ENCODE measurements at places on chromosomes 11 and 22. TPM values are rescaled to one million over a fixed set of nuclear protein-coding genes. Genes with fewer than 3 reads are reported as not detected.

GRCh38 chr11:47413908-47414684 is 5.7 kb downstream of the SLC39A13 start:
- peak; percentile 76 for DNase-seq
- H3K4me1 ChIP-seq: peaks cover 42% of the 10 kb centered on the region
- H3K36me3 ChIP-seq: no peaks in the 10 kb centered on the region
- H3K27me3 ChIP-seq: no peaks in the 10 kb centered on the region
- no peak overlapping the region for H3K4me3 ChIP-seq
- peak overlapping the region; percentile 87 for H3K27ac ChIP-seq

HTR3A gene
- 0.14 TPM for total RNA-seq

DNA sequence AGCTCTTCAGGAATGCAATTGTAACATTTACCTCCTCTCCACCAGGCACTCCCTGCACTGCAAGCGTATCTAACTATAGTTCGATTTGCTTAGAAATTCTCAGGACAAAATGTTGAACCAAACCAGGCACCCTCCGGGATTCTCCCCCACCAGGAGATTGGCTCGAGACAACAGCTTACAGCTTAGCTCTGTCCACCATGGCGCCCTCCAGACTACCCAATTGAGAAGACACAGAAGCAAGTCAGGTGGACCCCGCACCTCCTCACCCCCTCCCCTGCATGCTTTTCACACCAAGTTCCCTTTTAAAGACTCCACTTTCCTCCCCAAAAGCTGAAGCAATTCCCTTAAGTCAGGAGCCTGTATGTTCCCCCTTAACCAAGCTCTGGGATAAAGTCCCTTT is 34.7 kb upstream of the RFPL3 start:
- H3K27ac ChIP-seq: no peak overlapping the region
- no peaks in the 10 kb centered on the region for H3K4me1 ChIP-seq
- no peak for DNase-seq
- H3K36me3 ChIP-seq: no peaks in the 10 kb centered on the region
- H3K4me3 ChIP-seq: no peak overlapping the region
- H3K27me3 ChIP-seq: no peaks in the 10 kb centered on the region

- H3K4me3 ChIP-seq: no peak overlapping the region
- no peak overlapping the region for H3K27ac ChIP-seq
- no peak for DNase-seq
- no peaks in the 10 kb centered on the region for H3K27me3 ChIP-seq
- no peaks in the 10 kb centered on the region for H3K4me1 ChIP-seq
- no peaks in the 10 kb centered on the region for H3K36me3 ChIP-seq
Measured at GRCh38 chr11:81839016-81839415, 894.6 kb downstream of the FAM181B start.

- H3K27me3 ChIP-seq: no peaks in the 10 kb centered on the region
- no peak for DNase-seq
- no peak overlapping the region for H3K4me3 ChIP-seq
- H3K36me3 ChIP-seq: no peaks in the 10 kb centered on the region
- H3K27ac ChIP-seq: no peak overlapping the region
Measured at GRCh38 chr11:42473106-42473505, 838.7 kb upstream of the API5 start.

- H3K27ac ChIP-seq: no peak overlapping the region
- no peak for DNase-seq
- H3K4me3 ChIP-seq: no peak overlapping the region
- H3K4me1 ChIP-seq: no peaks in the 10 kb centered on the region
- no peaks in the 10 kb centered on the region for H3K27me3 ChIP-seq
Measured at GRCh38 chr11:78069465-78069864, 5.8 kb downstream of the THRSP start.

- no peaks in the 10 kb centered on the region for H3K36me3 ChIP-seq
- no peaks in the 10 kb centered on the region for H3K4me1 ChIP-seq
- H3K27ac ChIP-seq: no peak overlapping the region
- H3K27me3 ChIP-seq: no peaks in the 10 kb centered on the region
- no peak overlapping the region for H3K4me3 ChIP-seq
Measured at GRCh38 chr22:29105468-29105867, 32.6 kb downstream of the KREMEN1 start.

- H3K4me1 ChIP-seq: no peaks in the 10 kb centered on the region
- no peaks in the 10 kb centered on the region for H3K27me3 ChIP-seq
- no peak overlapping the region for H3K27ac ChIP-seq
- no peak overlapping the region for H3K4me3 ChIP-seq
Measured at GRCh38 chr22:17114173-17114897, 6.8 kb downstream of the TMEM121B start.

DNA sequence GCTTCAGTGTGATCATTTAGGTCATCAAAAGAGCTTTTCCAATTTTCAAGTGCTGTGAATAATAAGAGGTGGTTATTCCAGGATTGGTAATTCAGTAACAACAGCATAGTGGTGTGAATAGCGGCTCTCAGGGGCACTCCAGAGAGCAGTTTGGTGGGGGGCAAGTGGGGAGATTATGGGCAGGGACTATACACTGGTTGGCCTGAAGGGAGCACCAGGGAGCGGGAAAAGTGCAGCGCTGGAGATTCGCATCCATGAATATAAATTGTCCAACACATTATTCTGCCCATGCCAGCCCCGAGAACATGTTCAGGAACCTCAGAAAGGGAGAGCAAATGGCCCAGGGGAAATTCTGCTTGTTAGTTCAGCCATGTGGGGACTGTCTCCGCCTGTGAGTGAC is 37.9 kb downstream of the OR6Q1 start:
- H3K36me3 ChIP-seq: no peaks in the 10 kb centered on the region
- H3K27ac ChIP-seq: no peak overlapping the region
- H3K27me3 ChIP-seq: no peaks in the 10 kb centered on the region
- DNase-seq: no peak
- H3K4me1 ChIP-seq: no peaks in the 10 kb centered on the region

SHISAL1 gene
- 4.7 TPM for total RNA-seq

PLCB3 gene
- total RNA-seq: 39.5 TPM

ART5 gene
- 1.7 TPM for total RNA-seq

BIRC3 gene
- total RNA-seq: 102 TPM

DNA sequence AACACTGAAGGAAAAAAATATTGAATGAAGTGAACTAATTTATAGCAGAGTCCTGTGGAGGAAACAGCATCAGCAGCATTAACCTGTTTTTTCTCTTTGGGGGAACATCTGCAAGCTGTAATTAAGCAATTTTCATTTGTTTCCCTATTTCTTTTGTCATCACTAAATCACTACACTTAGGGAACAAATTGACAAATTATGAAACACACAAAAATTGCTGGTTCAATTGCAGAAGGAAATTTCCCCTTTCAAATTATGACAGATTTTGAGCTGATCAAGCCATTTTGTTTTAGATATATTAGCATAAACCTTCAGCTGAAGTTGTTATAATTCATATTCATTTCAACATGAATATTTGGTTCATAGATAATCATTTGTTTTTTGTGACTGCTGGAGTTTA is 22.2 kb upstream of the RAG2 start:
- H3K4me1 ChIP-seq: no peaks in the 10 kb centered on the region
- no peak for DNase-seq
- H3K27ac ChIP-seq: no peak overlapping the region
- H3K27me3 ChIP-seq: no peaks in the 10 kb centered on the region

DNA sequence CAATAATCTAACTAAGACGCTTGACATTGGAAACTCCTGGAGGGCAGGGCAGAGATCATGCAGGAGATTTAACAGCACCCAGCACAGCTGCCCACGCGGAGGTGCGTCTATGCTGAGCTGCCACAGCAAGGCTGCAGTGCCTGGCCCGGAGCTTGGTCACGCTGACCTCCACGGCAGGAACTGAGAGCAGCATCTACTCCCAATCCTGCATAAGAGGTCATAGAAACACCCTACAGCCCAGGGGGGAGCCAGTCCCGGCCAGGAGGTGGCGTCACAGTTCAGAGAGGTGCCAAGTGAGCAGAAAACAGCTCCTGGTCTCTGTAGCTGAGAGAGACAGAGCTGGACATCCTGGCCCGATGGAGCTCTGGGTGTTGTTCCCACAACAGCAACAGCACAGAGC is 121.1 kb upstream of the TMEM45B start:
- H3K4me3 ChIP-seq: no peak overlapping the region
- no peaks in the 10 kb centered on the region for H3K27me3 ChIP-seq
- no peak overlapping the region for H3K27ac ChIP-seq
- no peak for DNase-seq
- no peaks in the 10 kb centered on the region for H3K4me1 ChIP-seq

DNA sequence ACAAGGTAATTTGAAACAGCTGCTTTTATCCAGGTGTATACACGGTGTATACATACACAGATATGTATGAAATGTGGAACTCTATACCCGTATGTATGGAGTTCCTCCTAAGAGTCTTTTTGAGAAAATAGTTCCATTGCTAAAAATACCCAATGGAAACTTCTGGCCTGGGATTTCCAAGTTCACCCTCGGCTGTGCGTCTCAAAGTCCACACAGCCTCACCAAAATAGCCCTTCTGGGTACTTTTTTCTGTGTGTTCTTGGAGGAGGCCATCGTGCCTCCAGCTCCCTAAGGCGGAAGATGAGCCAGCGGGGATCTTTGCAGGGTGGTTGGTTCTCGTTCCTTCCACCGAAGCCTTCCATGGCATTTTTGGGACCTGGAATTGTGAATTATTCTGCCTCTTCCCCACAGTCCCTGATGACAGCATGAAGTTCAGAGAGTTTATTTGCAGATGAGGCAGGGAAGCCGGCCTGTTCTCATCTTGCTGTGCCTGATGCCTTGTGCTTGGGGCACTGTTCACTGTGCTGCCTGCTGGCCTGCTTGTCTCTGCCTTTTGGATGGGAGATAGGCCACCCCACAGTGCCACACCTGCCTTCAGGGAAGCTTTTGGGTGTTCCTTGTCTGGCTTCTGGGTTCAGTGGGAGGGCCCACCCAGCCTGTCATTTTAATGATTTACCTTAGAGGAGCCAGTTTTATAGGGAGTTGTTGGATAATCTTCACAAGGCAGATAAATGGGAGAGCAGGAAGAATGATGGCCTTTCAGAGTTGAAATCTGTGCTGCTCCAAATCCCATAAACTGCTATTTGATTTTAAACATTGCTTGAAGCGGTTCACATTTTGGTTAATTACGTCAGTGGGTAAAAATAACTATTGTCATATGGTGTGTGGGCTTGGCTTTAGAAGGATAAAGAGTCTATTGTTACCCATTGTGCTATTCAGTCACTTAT is 112.7 kb upstream of the OR4B1 start:
- H3K27me3 ChIP-seq: no peaks in the 10 kb centered on the region
- peaks cover 4% of the 10 kb centered on the region for H3K4me1 ChIP-seq
- H3K4me3 ChIP-seq: no peak overlapping the region
- no peaks in the 10 kb centered on the region for H3K36me3 ChIP-seq
- no peak for DNase-seq

PLAAT2 gene
- total RNA-seq: not detected

GRCh38 chr22:27801616-27802345 is at the start of gene MN1:
Gene MN1 (minus strand): TSS chr22:27801756. CDS start chr22:27800543, 1,213 bp downstream.
- H3K36me3 ChIP-seq: no peaks in the 10 kb centered on the region
- DNase-seq: no peak
- peak within 1 kb of the TSS; percentile 68 for H3K4me3 ChIP-seq
- no peaks in the 10 kb centered on the region for H3K4me1 ChIP-seq

DNA sequence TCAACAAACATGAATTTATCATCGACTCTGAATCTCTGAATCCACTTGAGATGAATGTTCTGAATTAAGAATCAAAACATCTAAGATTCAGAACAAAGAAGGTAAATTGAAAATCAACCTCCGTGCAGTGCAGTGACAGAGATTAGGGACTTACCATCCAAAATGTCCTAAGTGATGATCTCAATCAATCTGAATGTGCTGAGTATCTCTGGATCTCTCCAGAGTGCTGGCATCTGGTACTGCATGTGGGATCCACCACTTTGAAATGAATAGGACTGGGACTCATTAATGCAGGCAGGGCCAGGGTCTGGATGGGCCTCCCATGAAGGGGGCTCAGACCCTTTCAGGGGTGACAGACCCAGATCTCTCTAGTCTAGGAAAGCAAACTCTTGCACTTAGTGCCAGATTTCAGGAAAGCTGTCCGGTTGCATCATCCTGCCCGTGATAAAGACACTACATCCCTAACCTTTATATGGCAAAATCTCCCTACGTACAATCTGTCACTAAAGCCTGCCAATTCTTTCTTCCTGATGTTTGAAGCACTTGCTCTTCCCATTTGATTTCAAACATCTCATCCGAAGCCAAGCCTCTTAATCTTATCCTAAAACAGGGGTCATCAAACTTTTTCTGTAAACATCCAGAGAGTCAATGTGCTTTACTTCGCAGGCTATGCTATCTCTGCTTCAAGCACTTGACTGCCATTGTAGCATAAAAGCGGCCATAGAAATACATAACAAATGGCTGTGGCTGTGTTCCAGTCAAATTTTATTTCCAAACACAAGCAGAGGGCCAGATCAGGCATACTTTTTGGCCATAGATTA is 263.3 kb downstream of the LARGE1 start:
- H3K4me3 ChIP-seq: no peak overlapping the region
- peak; percentile 35 for DNase-seq
- peak overlapping the region; percentile 69 for H3K27ac ChIP-seq
- H3K27me3 ChIP-seq: no peaks in the 10 kb centered on the region
- no peaks in the 10 kb centered on the region for H3K36me3 ChIP-seq

DNA sequence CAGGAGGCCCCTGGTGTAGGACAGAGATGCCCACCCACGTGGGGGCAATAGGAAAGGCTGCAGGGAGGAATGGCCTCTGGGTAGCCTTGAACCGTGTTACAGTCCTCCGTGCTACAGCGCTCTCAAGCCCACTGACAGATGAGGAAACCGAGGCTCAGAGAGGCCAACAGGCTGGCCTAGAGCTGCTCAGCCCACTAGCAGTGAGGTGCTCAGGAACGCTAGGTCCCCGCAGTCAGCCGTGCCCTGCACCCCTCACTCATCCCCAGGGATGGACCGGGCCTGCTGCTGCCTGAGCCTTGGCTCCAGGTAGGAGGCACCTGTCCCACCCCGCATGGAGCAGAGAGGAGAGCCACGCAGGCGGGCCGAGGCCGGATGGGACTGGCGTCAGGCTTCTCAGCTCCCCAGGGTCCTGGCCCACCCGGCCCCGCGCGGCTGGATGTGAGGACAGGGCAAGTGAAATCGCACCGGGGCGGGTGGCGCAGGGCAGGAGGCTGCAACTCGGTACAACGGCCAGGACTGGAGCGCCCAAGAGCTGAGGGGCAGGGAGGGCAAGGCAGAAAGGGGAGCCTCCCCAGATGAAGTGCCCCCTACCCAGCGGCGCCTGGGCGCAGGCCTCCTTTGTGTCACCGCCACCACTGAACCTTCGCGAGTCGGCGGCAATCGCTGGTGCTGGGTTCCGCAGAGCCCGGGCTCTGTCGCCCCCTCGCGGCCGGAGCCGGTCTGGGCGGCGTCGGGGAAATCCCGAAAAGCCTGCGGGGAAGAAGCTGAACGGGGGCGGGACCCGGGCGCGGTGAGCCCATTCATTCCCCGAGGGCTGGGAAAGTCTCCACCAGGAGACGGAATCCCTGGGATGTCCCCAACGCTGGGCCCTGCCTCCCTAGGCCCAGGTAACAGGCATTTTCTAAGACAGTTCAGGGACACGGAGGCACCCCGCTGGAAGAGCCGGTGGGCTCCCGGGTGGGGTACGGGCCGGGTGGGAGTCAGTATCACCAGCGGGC is 8.4 kb upstream of the SLC2A11 start:
- DNase-seq: peak; percentile 71
- H3K4me3 ChIP-seq: no peak overlapping the region
- H3K27ac ChIP-seq: no peak overlapping the region

VSTM5 gene
- 2.5 TPM for total RNA-seq

GRCh38 chr11:95593111-95593510 is 196.5 kb downstream of the FAM76B start:
- no peak overlapping the region for H3K27ac ChIP-seq
- H3K27me3 ChIP-seq: no peaks in the 10 kb centered on the region
- DNase-seq: peak; percentile 32
- H3K36me3 ChIP-seq: no peaks in the 10 kb centered on the region
- H3K4me1 ChIP-seq: no peaks in the 10 kb centered on the region
- H3K4me3 ChIP-seq: no peak overlapping the region

OOSP3 gene
- total RNA-seq: not detected

Measured in uterus (tissue), 4 donors.